SK-MEL-5 (cell line): ENCODE measurements at places on chromosomes 13 and 19.
A peak's percentile ranks its signal among the peaks of the same experiment; 100 is the strongest.

GRCh38 chr13:53144826-53145225, 116.2 kb downstream of the OLFM4 start:
- no peak for DNase-seq

DNA sequence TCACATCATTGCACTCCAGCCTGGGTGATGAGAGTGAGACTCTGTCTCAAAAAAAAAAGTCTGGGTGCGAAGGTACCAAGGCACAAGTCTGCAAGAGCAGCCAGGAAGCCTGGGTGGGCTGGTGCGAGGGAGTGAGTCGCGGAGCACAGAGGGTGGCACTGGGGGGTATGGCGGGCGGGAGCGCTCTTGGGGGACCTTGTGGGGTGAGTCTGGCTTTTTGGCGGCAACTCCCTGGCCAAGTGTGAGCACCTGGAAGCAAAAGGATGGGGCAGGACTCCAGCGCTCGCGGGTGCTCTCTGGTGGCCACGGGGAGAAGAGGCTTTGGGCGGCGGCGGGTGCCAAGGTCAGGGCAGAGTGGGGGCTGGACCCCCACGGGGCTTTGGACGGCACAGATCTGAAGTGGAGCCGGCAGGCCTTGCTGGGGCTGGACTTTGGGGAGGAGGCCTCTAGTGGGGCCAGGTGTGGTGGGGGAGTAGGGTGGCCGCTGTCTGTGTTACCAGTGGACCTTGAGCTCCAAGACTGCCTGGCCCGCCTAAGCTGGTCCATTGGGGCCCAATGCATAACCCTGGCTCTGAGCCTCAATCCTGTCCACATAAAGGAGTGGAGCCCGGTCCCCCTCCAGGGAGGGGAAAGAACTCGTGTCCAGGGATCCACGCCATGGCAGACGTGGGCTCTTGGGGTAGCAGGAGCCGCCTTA, 1.6 kb downstream of the P2RY11 start:
- DNase-seq, result peak; percentile 63

DNA sequence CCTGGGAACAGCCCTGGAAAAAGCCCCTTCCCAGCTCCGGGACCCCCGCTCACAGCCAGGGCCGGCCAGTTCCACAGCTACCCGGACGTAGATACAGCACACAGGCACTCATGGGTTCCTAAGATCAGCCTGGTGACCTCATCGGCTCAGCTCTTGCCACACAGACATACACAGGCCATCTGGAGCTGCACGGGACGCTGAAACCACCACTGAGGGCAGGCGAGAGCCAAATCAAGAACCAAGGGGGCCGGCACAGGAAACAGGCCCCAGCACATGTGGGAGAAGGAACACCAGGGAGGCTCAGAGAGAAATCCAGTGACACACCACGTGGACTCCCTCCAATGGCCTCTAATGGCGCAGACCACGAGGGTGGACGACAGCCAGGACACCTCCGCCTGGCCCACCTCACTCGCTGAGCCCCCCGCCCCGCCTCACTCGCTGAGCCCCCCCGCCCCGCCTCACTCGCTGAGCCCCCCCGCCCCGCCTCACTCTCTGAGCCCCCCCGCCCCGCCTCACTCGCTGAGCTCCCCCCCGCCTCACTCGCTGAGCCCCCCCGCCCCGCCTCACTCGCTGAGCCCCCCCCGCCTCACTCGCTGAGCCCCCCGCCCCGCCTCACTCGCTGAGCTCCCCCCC, 69.7 kb upstream of the C13orf46 start:
- DNase-seq, result peak; percentile 85

- no peak for DNase-seq
Observed at GRCh38 chr13:110258876-110259631, 47.9 kb downstream of the COL4A1 start.

- DNase-seq, result no peak
Observed at GRCh38 chr19:51485960-51486660, 7.8 kb downstream of the CEACAM18 start.

DNA sequence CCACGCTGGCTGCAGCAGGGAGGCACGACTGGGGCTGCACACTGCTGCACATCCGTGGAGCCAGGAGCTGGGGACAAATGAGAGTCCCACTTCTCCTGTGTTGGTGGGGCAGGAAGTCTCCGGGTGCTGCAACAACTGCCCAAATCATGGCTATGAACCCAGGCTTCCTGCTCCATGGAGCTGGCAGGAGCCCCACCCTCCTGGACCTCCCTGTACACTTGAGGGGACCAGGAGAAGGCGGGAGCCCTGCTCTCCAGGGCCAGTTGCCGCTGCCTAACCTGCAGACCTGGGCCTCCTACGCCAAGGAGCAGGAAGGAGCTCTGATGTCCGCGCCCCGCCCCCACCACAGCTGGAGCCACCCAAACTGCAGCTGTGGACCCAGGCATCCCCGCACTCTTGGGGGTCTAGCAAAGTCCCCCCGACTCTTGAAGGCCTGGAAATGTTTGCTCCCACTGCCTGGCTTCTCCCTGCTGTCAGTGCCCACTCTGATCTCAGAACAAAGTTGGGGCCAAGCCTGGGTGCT, 752.1 kb upstream of the PCDH20 start:
- DNase-seq, result no peak

DNA sequence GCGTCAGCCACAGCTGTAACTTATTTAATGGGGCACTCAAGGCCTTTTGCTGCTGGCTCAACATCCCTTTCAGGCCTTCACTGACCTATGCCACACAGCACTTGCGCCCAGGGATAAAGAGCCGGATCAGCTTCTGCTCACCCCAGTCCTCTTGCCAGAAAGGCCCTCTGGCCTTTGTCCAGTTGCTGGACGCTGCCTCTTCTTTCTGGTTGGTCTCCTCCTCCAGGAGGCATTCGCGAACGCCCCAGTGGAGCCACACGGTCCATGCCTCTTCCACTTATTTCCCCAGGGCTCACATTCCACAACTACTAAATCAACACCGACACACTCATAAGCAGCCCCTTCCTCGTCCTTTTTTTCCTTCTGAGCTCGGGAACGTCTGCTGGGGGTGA, 3.7 kb upstream of the ZNF329 start:
- DNase-seq, result no peak

- no peak for DNase-seq
Observed at GRCh38 chr19:8395621-8396082, 5.5 kb downstream of the RAB11B start.

GRCh38 chr19:29031216-29031615, 181.7 kb downstream of the UQCRFS1 start:
- DNase-seq, result no peak

- no peak for DNase-seq
Observed at GRCh38 chr19:2805261-2805900, 14.3 kb upstream of the ZNF554 start.

DNA sequence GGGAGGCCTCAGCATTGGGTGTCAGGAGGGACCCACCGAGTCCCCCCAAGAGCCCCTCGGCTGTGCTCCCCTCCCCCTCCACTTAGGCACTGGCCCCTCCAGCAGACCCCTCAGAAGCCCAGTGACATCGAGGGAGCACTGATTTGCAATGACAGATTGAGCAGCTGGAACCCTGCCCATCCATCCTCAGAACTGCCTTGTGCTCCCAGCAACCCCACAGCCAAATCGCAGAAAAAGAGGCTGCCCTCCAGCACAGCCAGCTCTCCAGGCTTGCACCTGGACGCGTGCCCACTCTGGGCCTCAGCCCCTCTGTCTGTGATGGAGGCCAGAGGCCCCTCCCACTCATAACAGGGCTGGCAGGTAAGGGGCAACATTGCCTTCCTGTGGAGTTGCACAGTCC, 123.2 kb upstream of the VSTM2B start:
- DNase-seq, result no peak

DNA sequence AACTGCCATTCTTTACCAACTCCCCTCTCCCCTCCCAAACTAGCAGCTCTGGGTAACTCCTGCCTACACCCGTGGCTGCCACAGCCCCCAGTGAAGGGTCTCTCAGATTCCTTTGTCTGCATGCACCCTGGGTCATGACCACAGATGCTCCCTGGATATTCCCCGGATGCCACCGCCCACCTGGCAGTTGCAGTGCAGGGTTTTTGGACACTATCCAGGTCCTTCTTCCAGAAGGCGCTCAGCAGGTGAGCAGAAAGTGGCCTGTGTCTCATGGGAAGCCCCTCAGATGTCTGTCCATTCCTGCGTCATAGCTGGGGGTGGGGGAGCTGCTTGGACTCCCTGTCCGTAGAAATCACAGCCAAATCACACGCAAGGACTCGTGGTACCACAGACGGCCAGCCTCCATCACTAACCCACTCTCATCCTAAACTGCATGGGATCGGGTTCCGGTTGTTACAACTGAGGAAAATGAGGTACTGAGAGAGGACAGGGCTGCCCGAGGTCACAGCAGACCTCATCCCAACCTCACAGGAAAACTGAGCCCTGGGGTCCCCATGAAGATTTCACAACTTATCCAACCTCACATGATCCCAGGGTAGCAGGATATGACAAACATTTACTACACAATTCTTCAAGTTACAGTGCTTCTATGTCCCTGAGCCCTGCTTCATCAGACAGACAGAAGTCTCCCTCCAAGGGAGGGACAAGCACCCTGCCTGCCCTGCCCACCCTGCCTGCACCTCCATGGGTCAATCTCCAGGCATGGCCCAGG, 38.6 kb downstream of the ELL start:
- DNase-seq, result no peak

DNA sequence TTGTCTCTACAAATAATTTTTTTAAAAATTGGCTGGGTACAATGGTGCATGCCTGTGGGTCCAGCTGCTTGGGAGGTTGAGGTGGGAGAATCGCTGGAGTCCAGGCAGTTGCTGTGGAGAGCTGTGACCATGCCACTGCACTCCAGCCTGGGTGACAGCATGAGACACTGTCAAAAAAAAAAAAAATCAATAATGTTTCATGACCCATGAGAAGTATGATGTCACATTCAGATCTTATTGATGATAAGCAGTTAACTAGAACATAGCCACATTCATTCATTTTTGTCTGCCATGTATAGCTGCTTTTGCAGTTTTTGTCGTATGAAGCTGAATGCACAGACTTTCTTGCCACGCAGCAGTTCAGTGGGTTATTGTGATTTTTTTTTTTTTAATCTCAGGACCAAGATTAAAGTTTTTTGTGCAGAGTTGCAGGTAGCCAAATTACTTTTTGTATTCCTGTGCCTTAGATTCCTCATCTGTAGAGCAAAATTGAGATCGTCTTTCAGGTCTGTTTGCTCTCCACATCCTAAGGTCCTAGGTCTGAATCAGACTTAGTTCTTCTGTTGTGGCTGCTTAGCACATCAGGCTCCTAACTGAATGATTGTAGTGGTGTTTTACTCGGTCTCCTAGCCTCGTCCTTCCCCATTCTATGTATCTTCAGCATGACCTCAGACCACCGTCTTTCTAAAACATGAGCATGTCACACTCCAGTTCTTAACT, 145.2 kb downstream of the GGACT start:
- DNase-seq, result no peak
